Stimulated activated CD8-positive, alpha-beta memory T cell treated with anti-CD3 and anti-CD28 coated beads, Interleukin-4, amount 100 ng/mL, for 48 hours (primary cell): ENCODE measurements at places on chromosomes 6 and 20.

- DNase-seq, result no peak
Measured at GRCh38 chr6:34142061-34142998, 3.6 kb downstream of the GRM4 start.

DNA sequence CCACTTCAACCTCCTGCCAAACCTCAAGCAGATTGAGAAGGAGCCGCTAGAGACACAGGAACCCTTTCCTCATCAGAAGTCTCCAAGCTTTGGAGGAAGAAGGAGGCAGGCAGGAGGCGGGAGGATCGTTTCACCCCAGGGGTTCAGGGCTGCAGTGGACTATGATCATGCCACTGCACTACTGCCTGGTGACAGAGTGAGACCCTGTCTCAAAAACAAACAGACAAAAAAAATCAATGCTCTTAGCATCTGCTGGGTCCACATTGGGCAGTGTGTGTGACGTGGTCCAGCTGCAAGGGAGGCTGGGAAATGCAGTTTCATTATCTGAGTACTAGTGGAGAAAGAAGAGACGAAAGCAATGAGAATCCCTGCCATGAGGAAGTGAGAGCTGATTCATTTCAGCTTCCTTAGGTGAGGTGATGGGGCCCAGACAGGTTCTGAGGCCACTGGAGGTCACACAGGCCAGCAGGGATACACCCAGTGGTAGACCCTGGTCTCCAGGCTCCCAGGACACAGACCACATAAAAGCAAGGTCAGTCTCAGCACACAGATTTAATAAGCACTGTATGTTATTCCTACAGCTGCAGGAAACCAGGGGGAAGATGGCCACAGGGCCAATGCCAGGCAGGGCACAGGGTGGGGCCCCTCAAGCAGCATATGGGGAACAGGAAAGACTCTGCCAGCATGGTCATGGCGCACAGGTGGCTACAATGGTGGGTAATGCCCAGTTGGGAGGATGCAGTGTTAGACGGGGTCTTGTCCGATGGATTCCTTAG, 4.3 kb downstream of the GFRA4 start:
- no peak for DNase-seq

GRCh38 chr6:24323632-24324337, 34.1 kb downstream of the DCDC2 start:
- no peak for DNase-seq

- no peak for DNase-seq
Measured at GRCh38 chr6:97203343-97203742, 79.7 kb downstream of the MMS22L start.

GRCh38 chr20:58392286-58392685, 3.3 kb downstream of the VAPB start:
- no peak for DNase-seq

DNA sequence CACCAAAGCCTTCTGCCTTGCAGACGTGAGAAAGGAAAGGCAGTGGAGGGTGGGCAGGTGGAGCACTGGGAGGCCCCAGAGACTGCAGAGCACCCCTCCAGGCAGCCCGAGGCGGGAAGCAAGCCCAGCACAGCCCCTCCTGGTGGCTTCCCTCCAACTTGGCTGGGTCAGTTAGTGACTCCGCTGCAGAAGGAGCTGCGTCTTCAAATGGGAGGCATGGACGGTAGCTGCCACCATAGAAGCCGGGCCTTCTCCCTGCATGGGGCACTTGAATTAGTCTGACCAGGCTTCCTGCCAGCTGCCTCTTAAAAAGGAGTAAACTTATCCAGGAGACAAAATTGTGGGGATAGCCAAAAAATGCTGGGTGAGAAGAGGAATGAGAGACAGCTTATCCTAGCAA, 88.0 kb upstream of the RPS6KA2 start:
- DNase-seq, result no peak

DNA sequence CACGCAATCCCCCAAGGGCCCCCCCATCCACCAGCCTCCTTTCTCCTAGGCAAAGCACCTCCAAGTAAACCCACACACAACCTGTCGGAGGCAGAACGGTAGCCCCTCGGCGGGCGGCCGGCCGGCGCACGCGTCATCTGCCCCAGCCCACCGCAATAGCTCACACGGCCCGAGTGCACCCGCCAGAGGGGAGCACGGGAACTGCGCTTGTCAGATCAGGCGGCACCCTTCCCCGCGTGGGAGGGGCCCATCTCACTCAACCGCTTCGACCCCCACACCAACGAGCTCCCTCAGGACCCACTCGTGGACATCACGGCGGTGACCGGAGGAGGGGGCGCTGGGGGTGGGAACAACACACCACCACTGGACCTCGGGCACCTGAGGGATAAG, 767.9 kb upstream of the DEFB115 start:
- no peak for DNase-seq

- no peak for DNase-seq
Measured at GRCh38 chr6:157710604-157711003, 112.4 kb upstream of the SNX9 start.

- no peak for DNase-seq
Measured at GRCh38 chr6:41222513-41222912, 5.6 kb upstream of the TREML4 start.

DNA sequence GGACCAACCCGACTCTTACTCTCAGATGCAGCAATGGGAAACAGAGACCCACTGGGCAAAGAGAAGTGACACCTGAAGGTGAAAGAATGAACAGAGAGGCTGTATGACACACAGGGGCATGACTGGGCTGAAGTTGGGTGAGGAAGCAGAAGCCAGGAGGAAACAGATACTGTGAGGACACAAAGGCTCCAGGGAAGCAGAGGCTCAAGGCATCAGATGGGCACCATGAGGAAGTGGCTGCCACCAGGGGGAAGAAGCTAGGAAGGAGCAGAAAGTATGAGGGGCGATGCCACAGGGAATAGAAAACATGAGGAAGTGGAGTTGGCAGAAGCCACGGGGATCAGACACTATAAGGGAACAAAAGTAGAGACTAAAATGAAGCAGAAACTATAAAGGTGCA, 30.9 kb upstream of the OCSTAMP start:
- no peak for DNase-seq

- no peak for DNase-seq
Measured at GRCh38 chr6:68636666-68637065, 1.6 kb downstream of the ADGRB3 start.

GRCh38 chr6:53433261-53433950, 84.7 kb upstream of the ELOVL5 start:
- DNase-seq, result no peak
